Stomach (tissue), 19 donors: ENCODE measurements at places on chromosomes 3 and 15. TPM values are rescaled to one million over a fixed set of nuclear protein-coding genes. Genes with fewer than 3 reads are reported as not detected.

DNA sequence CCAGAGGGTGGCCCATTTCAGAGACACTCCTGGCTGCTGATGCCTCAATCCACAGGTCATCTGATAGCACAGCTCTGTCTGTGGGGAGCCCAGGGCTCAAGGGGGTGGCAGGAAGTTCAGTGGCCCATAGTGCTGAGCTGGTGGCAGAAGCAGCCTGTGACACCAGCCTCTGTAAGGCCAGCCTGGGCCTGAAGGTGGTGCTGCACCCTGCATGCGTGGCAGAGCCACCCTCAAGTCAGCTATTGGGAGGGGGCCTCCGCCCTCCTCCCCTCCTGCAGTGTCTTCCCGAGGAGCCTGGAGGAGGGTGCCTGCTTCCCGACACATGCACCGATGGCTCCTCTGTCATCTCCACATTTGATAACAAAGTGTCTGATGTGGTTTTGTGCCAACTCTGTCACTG lies 3.0 kb downstream of the PLA1A start:
- H3K4me1 ChIP-seq: peaks cover 30% of the 10 kb centered on the region
- no peak overlapping the region for H3K27ac ChIP-seq
- no peaks in the 10 kb centered on the region for H3K27me3 ChIP-seq
- no peak overlapping the region for H3K4me3 ChIP-seq
- peak; percentile 27 for DNase-seq
- no peaks in the 10 kb centered on the region for H3K36me3 ChIP-seq

DNA sequence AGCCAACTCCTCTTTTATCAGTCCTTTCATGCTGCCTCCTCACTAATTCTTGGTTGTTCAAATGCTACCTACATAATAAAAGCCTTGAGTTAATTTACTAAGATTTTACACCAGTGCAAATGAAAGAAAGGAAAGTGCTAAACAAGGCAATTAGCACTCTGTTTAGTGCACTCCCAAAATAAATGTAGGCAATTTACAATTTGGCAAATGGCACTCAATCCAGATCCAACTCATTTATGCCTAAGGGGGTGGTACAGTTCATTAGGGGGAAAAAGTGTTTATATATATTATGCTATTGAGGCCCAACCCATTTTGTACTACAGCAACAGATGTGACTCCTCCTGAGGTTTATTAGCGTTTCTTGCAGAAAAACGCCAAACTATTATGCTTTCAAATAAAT lies 370.1 kb downstream of the NR2F2 start:
- no peaks in the 10 kb centered on the region for H3K36me3 ChIP-seq
- H3K27ac ChIP-seq: no peak overlapping the region
- DNase-seq: no peak
- H3K4me3 ChIP-seq: no peak overlapping the region
- H3K4me1 ChIP-seq: no peaks in the 10 kb centered on the region

DNA sequence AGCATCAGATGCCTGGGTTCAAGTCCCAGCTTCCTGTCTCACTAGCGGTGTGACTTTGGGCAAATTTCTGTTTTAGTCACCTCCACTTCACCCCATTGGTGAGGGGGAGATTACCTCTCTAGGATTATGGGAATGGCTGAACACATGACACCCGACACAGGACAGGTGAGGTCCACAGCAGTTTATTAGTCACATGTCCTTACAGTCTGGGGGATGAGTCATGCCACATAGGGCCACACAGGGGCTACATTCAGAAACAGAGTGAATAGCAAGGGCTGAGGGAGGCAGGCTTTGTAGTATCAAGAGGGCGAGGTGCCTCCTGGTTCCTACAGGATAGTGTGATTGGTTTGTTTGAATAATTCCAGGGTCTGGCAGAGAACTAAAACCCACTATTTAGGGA lies 15.2 kb upstream of the ITGA11 start:
- DNase-seq: no peak
- no peak overlapping the region for H3K27ac ChIP-seq
- H3K4me3 ChIP-seq: no peak overlapping the region
- peaks cover 6% of the 10 kb centered on the region for H3K27me3 ChIP-seq

- no peaks in the 10 kb centered on the region for H3K4me1 ChIP-seq
- H3K27ac ChIP-seq: no peak overlapping the region
- H3K4me3 ChIP-seq: no peak overlapping the region
- no peaks in the 10 kb centered on the region for H3K27me3 ChIP-seq
- H3K36me3 ChIP-seq: no peaks in the 10 kb centered on the region
Observed at GRCh38 chr3:127443581-127444375, 146.8 kb downstream of the TPRA1 start.

DNA sequence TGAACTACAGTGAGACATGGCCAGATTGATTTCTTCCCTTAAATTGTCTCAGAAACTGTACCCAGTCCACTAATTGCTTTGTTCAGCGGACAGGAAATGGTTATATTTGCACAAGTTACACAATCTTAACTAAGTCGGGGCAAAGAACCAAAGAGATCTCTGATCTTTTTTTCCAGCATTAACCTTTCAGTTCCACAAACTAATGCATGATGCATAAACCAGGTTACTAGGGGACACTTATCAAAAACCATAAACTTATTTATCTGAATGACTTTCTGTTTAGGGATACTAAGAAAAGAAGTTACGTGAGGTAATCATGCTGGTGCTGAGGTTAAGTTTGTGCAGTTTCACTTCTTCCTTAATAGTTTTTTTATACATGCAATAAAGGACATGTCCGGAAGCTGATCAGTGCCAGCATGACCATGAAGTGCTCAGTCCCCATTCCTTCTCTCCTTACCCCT lies 22.4 kb downstream of the FNDC3B start:
- peaks cover 6% of the 10 kb centered on the region for H3K36me3 ChIP-seq
- peaks cover 88% of the 10 kb centered on the region for H3K4me1 ChIP-seq

The NTRK3 gene
- total RNA-seq: 4.5 TPM

The ARPP19 gene
- total RNA-seq: 8.4 TPM

The SLC22A13 gene
- 0.29 TPM for total RNA-seq

The ALPK3 gene
- 17.9 TPM for total RNA-seq
